Head of caudate nucleus (tissue), 42 donors: ENCODE measurements at places on chromosomes 7 and 10.

GRCh38 chr10:70674560-70675495 lies 2.5 kb downstream of the ADAMTS14 start:
- DNase-seq, result no peak

GRCh38 chr10:637221-637620 lies 52.2 kb downstream of the DIP2C start:
- DNase-seq, result no peak

GRCh38 chr10:73771722-73772280 lies 10.0 kb upstream of the CHCHD1 start:
- DNase-seq, result peak; percentile 85

GRCh38 chr7:47253650-47254080 lies 328.2 kb downstream of the TNS3 start:
- DNase-seq, result peak; percentile 17

DNA sequence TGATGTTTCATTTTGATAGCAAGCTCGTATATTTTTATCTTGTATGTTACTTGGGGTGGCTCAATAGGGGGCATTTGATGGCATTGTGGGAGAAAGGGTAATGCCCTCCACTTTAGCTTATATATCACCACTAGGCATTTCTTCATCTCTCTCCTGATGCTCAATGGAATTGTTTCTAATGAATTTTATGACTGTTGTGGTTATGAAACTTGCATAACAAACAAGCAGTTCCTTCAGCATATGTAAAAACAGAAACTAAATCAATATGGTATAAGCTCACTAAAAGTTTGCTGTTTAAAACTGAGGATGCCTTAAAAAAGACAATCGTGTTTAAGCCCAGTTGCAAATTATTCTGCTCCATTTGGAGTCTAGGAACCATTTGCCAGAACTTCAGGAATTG lies 75.5 kb downstream of the CDK14 start:
- no peak for DNase-seq

DNA sequence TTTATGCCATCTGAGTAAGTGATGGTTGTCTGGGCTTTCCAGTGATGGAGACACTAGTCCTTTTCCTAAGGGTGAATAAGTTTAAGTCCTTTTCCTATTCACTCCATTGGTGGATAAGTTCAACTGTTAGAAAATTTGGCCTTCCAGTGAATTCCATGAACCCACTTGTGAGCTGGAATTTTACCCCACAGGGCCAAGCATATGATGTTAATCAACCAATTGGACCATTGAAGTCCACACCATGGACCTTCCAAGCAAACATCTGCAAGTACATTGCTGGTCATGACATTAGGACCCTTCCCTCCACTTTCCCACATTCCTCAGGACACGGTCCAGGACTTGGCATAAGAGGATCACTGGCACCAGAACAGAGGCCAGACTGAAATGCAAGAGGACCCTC lies 381.4 kb downstream of the RPS24 start:
- DNase-seq, result no peak

- no peak for DNase-seq
These were observed 178.7 kb upstream of the PRSS58 start for GRCh38 chr7:142436601-142437000.

DNA sequence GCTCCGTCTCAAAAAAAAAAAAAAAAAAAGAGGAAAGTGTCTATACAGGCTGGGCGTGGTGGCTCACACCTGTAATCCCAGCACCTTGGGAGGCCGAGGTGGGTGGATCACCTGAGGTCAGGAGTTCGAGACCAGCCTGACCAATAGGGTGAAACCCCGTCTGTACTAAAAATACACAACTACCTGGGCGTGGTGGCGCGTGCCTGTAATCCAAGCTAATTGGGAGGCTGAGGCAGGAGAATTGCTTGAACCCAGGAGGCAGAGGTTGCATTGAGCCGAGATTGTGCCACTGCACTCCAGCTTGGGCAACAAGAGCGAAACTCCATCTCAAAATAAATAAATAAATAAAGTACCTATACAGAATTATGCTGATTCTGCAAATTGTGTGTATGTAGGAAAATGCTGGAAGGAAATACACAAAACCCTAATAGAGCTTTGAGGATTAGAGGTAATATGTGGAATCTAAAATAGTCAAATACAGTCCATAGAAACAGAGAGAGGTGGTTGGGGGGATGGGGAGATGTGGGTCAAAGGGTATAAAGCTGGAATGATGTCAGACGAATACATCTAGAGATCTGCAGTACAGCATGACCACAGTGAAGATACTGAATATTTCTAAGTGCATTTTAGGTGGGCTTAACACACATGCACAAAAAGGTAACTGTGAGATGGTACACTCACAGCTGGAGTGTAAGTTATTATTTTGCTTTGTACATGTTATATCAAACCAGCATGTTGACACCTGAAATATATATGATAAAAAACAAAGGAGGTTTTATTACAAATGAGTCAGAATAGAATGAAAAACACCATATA lies 174.5 kb upstream of the KLF14 start:
- DNase-seq, result no peak

GRCh38 chr10:58625070-58625469 lies 112.4 kb downstream of the BICC1 start:
- no peak for DNase-seq

DNA sequence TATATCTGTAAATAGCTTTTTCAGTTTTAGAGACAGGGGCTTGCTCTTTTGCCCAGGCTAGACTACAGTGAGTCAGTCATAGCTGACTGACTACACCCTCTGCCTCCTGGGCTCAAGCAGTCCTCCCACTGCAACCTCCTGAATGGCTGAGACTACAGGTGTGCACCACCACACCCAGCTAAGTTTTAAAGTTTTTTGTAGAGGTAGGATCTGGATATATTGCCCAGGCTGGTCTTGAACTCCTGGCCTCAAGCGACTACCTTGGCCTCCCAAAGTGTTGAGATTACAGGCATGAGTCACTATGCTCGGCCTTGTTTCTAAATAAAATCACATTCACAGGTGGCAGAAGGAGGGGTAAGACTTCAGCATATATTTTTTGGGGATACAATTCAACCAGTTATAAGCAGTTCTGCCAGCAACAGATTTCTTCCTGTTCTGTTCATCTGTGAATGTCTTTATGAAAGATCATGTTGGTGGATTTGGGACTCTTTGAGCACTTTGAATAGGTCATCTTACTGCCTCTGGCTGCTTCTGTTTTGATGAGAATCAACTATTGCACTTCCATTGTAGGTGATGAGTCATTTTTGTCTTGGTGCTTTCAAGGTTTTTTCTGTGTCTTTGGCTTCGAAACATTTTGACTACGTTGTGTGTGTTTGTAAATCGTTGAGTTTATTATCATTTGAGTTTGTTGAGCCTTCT lies 15.7 kb downstream of the RBM33 start:
- no peak for DNase-seq

DNA sequence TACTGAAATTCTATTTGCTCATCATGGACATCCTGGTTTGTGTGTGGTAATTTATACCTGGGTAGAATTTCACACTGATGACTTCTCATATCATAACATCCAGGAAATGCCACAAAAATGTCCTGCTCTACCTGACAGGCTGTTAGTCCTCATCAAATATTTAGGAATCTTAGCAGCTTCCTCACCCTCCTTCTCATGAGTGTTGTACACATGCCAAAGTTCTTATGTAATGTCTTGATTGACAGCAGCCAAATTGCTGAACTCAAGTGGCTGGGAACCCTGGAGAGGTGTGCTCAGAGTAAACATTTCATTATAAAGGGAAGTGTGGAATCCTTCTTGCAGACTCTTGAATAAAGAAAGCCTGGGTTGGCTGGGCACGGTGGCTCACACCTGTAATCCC lies 8.9 kb downstream of the EEPD1 start:
- no peak for DNase-seq

DNA sequence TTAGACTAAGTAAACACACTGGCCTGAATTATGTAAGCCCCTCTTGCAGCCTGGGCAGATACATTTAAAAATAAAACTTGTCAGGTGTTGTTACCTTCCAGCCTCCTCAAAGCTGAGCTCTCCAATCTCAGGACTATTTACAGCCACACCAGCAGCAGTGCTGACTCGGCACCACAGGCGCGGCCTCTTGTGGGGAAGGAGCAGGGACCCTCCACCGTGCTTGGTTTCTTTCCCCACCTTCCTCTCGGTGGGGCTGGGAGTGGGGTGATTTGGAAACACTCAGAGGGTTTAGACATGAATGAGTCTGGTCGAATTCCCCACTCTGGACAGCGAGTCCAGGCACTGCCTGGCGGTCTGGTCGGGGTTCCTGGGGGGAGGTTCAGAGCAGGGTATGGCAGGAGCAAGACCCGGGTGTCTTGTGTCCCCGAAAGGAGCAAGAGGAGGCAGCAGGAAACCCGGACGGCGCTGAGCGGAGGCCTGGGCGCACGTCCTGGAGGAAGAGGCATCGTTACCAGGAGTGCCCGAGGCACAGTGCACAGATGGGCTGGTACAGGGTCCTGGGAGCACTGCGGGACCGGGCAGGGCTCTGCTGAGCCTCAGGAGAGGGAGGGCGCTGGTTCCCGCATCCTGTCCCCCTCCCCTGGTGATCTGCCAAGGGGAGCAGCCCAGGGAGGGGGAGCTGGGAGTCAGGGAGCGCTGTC lies 29.2 kb upstream of the CFAP46 start:
- no peak for DNase-seq

DNA sequence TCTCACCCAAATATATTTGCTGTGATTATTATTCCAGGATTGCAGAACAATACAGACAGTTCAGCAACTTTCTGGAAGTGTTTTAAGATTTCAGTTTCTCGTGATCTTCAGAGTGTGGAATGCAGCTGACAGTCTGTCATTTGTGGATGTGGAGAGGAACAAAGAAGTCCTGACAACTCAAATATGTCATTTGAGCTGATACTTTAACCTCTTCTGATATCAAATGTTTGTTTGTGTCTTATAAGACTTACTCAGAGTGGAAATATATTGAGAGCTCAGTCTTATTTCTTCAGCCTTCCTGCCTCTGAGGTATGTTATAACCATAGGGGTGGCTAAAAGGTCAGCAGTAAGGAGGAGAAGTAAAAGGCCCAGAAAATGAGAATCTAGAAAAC lies 96.4 kb downstream of the OSBPL3 start:
- DNase-seq, result no peak

GRCh38 chr7:36286226-36286625 lies 103.4 kb upstream of the ANLN start:
- no peak for DNase-seq

DNA sequence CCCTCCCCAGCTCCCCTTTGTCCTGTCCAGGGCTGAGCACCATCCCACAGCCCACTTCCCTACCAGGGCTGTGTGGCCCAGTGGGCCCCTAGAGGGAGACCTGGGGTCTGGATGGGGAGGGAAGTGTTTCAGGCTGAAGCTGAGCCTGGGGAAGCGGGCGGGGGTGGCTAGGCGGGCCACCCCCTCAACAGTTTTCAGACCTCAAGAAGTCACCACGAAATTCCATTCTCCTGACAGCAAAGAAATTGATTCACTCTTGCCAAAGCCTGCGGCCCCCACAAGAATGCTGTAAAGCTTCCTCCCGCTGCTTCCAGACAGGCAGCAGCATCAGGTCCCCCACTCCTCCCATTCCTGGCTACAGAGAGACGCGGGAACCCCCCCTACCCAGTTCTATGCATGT lies 2.5 kb upstream of the LFNG start:
- DNase-seq, result no peak

DNA sequence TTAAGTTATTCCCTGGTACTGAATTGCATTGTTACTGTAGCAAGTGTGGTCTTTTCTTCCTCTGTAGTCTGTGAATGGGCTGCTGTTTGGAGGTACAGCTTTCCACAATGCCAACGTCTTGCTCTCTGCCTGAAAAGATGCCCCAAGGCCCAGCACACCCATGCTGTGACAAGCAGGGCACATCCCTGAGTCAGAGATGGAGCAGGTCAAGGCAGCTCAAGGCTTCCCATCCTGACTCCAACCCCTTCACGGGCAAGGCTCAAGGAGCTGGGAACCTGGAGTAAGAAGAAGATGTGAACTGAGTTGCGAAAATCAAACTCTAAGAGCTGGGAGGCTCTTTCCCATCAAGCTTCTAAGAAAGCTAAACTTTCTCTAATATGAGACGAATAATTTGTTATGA lies 27.2 kb downstream of the SVIL start:
- no peak for DNase-seq

DNA sequence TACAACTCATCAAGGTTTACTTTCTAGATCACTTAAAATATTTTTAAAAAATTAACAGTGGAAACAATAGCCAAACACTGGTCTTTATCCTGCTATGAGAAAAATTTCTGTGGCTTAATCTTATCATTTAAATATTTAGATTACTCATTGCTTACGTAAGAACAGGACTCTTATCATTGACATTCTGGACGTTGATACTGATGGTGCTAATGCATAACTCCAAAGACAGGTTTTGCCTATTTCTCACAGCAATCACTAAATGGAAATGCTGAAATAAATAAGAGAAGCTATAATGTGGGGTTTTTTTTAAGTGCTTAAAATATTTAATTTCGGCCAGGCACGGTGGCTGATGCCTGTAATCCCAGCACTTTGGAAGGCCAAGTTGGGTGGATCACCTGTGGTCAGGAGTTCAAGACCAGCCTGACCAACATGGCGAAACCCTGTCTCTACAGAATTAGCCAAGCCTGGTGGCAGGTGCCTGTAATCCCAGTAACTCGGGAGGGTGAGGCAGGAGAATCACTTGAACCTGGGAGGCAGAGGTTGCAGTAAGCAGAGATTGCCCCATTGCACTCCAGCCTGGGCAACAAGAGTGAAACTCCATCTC lies 195.0 kb downstream of the HGF start:
- no peak for DNase-seq

DNA sequence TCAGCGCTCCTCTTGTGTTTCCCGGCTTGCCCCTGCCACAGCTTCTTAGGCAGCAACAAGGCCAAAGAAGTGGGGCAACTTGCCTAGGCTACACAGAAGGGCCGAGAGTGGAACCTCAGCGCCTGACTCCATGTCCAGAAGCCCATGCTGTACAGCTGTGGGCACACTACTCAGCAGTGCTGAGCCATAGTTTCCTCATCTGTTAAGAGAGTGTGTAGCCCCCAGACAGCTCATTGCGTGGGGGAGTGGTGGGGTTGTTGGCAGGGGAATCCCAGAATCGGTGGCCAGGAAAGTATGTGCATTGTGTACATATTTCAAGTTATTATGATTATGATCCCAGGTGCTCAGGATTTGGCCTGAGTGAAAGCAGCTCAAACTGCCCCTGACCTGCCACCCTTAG lies 96.2 kb downstream of the CDH23 start:
- no peak for DNase-seq

- no peak for DNase-seq
These were observed 167.4 kb upstream of the AHR start for GRCh38 chr7:17131060-17131345.
